ENCODE measurements at places on chromosomes 16 and 17.

GRCh38 chr16:16189842-16190241 lies 33.5 kb downstream of the ABCC6 start:
- DNase-seq = no peak

DNA sequence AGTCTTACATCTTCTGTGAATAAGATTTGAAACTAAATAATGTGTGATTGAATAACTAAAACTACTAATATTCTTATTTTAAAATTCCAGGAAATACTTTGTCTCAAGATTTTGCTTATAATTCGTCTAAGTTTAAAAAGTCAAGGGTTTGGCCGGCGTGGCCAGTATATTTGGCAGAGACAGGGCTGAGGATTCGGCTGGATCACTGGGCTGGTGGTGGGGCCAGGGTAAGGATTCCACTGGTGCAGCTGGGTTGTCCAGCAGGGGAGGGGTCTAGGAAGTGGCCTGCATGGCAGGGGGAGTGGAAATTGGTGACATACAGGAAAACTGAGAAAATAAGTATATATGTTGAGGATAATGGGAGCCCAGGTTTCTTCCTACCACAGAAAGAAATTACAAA lies 75.7 kb downstream of the MYO1D start:
- DNase-seq = no peak

DNA sequence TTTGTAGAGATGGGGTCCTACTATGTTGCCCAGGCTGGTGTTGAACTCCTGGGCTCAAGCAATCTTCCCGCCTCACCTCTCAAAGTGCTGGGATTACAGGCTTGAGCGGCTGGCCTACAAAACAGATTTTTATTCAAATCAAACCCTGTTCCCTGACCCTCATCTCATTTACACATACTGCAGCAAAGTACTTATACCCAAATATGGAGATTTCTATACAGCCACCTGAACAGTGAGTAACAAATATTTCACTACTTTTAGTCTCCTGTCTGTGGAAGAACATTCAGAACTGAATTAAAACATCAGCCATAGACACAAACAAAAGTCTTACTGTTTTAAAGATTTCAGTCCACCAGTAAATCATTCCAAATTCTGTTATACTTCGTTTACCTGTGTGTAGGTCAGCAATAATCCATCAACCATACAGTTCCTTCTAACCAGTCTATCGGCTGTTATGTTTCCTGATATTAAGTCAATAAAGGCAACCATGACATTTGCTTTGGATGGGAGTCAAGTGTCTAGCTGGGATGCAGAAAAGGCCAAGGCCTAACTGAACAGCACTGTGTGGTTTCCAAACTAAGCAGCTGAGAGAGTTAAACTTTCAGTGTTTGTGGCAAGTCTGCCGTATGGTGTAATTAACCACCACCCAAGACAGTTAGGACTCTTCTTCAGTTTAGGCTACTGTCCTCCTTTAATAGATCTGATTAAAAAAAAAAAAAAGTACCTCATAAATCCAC lies 22.3 kb downstream of the ERN1 start:
- no peak for DNase-seq

DNA sequence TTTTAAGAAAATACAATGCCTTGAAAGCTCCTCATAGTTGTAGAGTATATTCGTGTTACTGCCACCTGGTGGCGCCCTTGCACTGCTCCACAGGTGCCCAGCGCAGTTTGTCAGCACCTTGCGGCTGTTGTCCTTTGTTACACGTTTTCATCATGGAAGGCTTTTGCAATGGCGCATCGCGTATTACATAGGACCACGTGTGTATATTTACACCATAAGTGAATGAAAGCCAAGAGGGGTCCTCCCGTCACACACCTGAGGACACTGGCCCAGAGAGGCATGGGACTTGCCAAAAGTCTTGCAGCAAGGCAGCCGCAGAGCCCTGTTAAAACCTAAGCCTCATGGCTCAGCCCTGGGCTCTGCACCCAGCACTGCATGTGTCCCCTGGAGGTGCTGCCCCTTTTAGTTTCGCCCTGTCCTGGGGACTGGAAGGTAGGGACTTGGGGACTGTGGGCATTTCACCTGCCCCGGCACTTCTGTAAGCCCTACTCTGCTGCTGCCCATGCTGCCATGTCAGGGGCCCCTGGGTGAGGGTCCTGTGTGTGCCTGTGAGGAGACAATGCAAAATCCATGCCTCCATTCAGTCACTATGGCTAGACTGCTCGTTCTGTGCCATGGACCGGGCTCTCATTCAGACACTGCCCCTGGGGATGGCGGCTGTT lies 24.3 kb downstream of the POLR3E start:
- DNase-seq = peak; percentile 83

DNA sequence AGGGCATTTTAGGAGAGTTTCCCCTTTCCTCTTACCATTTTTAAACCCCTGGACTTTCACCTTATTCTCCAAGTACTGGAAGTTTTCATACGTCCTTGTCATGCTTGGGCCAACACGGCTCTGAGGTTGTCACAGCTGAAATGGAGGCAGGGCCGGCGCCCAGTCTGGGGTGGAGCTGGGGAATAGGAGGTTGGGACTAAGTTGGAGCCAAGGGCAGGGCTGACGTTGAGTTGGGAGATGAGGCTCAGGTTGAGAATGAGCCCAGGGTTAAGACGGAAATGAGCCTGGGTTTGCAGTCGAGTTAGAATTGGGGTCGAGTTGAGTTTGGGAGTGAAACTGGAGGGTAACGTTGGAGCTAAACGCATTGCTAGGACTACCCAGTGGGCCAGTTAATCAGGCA lies 1.3 kb downstream of the CLEC10A start:
- DNase-seq = no peak

DNA sequence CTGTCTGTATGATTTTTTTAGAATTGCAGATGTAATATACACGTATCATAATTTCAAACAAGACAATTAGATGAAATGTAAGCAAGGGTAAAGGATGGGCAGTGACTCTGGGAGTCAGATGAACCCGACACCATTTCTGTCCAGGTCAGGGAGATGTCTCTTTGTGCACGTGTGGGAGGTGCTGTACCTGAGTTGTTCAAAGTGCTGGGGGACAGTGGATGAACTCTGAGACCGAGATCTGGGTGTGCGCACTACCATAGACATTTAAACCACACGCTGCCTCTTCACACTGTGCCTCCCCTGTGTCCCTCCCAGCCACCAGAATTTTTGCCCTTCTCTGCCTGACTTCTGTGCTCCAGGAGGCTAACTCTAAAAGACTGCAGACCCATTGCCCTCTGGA lies 5.9 kb upstream of the RGS9 start:
- no peak for DNase-seq

GRCh38 chr16:978403-978802 lies 3.2 kb upstream of the SOX8 start:
- DNase-seq = no peak

- peak; percentile 93 for DNase-seq
Measured at GRCh38 chr17:4908711-4909496, 6.0 kb upstream of the CHRNE start.

DNA sequence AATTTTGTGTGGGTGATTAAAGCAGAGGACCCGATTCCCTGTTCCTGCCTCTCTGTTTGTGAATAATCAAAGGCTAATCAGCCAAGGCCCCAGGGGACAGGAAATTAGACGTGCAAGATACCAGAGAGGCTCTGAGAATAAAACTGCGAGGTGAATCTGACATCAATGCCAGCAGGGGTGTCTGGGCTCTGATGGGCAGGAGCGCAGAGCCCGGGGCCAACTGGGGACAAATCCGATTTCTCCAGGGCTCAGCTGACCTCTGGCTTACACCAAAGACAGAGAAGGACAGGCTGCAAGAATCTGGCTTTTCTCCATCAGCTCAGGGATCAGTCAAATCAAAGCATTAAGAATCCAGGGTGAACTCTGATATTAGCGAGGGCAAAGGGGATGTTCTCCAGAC lies 174.3 kb downstream of the XYLT1 start:
- peak; percentile 28 for DNase-seq

- DNase-seq = no peak
Measured at GRCh38 chr16:56278196-56278855, 87.0 kb downstream of the GNAO1 start.

DNA sequence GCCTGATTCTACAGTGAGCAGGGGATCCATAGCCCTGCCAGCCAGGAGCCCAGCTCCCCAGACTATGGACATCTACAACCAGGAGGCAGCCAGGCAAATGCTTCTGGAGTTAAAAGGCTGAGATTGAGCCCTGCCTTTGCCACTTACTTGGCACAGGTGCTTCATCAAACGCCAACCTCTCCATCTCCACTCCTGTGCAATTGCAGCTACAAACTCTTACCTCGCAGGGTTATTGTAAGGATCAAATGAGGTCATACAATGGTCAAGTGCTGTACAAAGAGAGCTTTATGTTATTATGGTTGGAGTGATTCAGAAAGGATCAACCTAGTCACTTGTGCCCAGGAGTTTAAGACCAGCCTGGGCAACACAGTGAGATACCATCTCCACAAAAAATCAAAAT lies 9.8 kb upstream of the MYO18A start:
- DNase-seq = no peak

- no peak for DNase-seq
Measured at GRCh38 chr16:24738895-24739294, 9.4 kb downstream of the TNRC6A start.
